Glutamatergic neuron (in vitro differentiated cells): ENCODE measurements at places on chromosomes 6 and 20.

DNA sequence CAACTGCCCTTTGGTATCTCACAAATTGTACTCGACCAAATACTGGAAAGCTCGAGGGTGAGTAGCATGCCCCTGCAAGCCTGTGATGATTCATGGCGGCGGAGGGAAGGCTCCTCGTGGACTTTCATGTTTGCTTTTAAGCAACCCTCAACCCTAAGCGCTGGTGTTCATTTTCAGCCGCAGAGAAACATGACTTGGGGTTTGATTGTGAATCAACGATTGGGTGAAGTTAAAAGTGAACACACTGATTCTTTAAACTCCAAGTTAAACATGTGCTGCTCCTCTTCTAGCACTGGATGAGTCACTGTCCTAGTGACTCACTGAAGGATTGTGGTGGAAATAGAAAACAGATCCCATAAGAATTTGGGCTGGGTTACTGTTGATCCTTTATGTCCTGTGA is 8.3 kb downstream of the CD109 start:
- no peak for DNase-seq

GRCh38 chr20:5612581-5613301 is 137.5 kb upstream of the SHLD1 start:
- DNase-seq: no peak

DNA sequence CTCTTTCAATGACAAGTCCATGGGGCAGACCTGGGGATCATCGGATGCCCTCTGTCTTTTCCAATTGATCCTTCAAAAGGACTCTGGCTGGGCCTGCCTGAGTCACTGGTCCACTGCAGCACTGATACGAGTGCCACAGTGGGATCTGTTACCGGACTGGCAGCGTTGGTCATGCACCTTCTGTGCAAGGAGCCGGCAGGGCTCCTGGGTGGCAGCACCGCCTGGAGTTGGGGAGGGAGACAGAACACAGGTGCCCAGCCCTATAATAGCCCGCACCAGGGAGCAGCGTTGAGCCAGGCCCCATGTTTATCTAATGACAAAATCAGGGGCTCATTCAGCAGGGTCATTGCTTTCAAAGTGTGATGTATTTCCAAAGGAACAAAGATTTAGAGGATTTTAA is 64.2 kb upstream of the NXT1 start:
- no peak for DNase-seq

- DNase-seq: no peak
Observed at GRCh38 chr6:53119349-53119748, 29.3 kb downstream of the GCM1 start.

- DNase-seq: no peak
Observed at GRCh38 chr6:26264547-26264946, 100.5 kb upstream of the BTN3A2 start.

DNA sequence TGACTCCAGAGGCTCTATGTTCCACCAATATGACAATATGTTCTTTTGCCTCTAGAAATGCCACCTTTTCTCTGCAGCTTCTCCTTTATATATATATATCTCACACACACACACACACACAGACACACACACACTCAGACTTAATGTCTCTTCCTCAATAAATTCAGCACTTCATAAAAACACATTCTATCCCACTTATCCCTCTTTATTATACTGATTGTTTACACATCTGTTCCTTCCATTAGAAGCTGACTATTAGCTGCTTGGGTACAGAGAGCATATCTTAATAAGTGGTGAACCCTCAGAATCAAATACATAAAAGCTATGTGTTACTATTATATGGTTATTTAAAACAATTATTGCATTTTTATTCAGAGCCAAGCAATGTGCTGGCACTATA is 23.3 kb downstream of the NRSN1 start:
- no peak for DNase-seq

GRCh38 chr6:113629975-113630737 is 227.0 kb upstream of the MARCKS start:
- peak; percentile 23 for DNase-seq

DNA sequence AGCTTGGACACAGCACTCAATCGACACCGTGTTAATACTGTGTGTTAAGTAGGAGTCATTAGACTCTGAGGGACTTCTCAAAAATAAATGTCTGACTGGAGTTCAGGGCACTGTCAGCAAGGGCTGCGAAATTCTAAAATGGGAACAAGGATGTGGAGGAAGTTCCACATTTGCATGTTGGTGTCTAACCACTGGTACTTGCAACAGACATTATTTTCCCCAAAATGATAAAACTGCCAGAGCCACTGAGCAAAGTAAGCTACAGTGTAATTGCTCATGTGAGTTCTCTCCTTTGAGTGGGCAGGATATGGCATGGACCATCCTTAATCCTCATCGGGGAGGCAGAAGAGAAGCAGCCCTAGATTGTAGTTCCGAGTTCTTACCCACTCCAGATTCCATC is 215.9 kb downstream of the SLC24A3 start:
- DNase-seq: no peak

- DNase-seq: no peak
Observed at GRCh38 chr6:105211831-105212230, 32.0 kb upstream of the POPDC3 start.

GRCh38 chr6:2729921-2730320 is 20.8 kb downstream of the MYLK4 start:
- DNase-seq: no peak

- no peak for DNase-seq
Observed at GRCh38 chr6:132359886-132360285, 41.4 kb downstream of the MOXD1 start.

DNA sequence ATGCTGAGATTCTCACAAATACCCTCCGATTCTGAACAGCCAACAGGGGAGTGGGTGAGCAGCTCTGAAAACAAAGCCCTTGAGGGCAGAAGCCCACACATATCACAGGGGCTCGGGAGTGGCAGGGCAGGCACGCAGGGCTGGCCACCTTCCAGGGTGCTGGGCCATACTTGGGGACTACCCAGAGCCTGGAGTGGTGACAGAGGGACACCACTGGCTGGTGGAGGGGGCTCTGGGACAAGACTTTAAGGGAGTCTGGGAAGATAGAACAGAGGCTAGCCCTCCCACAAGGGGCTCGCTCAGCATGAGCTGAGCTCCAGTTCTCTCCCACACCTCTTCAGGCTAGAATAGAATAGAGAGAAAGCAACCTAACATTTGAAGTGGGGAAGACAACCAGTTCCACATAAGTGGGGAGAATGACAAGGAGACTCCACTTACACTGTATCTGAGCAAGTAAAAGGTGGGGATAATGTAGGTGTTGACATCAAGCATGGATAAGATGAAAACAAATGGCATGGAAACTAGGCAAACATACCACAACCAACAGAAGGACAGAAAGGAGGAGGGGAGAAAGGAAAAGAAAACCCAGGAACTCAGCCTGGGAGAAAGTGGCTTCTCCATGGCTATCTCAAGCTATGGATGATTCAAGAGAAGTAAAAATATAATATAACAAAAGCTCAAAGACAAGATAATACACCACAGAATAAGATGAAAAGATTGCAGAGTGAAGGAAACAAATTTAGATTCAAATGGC is 7.0 kb downstream of the PPIL1 start:
- DNase-seq: no peak
